Eye (tissue), 1 donor: ENCODE measurements at places on chromosomes 1 and 21.

DNA sequence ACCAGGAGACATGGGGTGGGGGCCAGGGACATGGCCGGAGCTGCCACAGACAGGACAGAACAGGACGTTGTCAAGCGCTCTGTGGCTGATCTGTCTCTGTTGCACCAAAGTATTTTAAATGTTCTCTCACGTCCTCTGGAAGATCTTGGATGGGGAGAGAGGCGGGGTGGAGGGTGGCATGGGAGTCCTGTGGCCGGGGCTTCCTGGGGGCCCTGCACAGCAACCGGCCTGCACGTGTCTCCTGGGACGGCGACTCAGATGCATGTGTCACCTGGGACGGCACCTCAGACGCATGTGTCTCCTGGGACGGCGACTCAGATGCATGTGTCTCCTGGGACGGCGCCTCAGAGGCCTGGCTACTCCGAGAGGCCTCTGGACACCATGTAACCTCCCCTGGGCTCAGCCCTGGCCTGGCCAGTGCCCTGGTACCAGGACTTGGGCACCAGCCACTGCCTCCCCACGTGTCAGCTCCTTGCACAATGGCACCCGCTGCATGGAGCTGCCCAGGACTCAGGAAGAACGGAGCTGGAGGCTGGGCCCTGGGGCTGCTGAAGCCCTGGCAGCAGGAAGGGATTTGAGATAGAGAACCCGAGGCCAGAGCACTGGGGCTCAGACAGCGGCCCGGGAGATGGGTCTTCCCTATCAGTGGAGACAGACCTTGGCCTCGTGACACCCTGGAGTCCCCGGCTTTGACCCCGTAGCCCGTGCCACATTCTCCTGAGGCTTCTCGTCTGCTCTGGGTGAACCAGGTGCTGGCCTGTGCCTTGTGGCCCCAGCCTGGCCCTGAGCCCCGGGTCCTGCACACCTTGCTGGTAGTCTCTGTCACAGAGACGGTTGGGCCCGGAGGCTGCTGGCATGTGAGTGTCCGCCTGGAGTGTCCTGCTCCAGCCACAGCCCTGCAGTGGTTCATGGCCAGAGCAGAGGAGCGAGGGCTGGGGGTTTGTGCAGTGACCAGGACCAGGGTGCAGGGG lies 14.7 kb upstream of the SLC19A1 start:
- DNase-seq, result no peak

- DNase-seq, result no peak
These were observed 131.2 kb upstream of the UBE2U start for GRCh38 chr1:64072089-64072793.

DNA sequence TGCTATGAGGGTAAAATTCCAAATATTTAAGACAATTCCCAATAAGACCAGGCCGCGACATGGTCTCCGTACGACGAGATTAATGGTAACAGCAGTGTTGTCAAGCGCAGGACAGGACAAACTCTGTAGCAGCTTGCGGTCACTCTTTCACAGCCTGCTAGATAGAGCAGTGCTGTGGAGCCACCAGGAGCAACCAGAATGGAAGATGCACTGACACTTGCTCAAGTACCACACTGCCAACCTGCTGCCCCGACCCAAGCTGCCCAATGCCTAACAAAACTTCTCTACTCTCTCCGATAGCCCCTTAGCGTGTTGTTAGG lies 636 bp downstream of the WARS2 start:
- DNase-seq, result no peak

GRCh38 chr21:26946744-26947446 lies 20.0 kb downstream of the ADAMTS5 start:
- no peak for DNase-seq

- DNase-seq, result no peak
These were observed 882.6 kb downstream of the LTN1 start for GRCh38 chr21:28110074-28110473.

DNA sequence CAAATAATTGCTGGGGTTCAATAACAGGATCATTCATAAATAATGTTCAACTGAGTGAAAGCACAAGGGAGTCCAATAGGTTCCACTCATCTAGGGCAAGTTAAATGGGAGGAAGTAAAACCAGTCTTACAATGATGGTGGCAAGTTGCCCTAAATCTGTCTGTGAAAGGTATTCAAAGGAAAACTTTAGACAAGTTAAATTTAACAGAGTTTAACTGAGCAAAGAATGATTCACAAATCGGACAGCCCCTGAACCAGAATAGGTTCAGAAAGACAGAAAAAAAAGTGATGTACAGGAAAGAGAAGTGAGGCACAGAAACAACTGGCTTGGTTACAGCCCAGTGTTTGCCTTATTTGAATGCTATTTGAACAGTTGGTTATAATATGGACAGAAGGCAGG lies 183.5 kb upstream of the ADGRL4 start:
- DNase-seq, result no peak

DNA sequence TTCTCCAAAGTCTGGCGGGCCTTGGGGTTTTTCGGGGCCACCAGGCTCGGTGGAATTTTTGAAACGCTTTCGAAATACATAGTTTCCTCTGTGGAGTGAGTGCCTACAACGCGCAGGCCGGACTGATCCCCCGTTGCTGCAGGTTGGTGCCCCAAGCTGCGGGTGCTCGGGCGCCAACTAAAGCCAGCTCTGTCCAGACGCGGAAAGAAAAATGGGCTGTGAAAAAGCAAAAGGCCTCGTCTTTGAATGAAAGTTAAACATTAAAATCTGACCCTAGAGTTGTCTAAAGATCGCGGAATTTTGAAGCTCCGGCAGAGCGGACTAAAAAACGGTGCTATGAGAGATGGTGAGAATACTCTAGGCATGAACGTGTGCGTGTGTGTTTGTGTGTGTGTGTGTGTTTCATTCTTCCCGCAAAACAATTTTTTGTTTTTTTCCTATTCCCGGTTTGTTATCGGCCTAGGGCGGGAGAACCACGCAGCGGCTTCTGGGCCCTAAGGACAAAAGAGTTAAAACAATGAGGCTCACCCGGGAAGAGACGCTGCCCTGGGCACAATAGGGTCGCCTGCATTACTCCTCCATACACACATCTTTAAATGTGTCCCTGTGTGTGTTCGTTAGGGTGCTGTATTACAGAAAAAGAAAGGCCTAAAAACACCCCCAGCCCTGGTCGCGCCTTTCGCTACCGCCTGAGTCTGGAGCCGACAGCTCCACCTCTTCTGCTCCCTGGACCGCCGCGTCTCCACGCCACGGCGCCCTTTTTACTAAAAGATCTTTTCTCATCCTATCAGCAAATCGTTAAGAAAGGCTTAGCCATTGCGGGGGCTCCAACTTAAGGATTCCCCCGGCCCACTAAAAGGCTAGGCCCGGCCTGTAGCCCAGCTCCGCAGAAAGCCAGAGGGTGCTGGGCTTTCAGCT lies 3.2 kb downstream of the TBX15 start:
- DNase-seq, result peak; percentile 79

GRCh38 chr1:97352936-97353382 lies 567.9 kb downstream of the DPYD start:
- no peak for DNase-seq

- no peak for DNase-seq
These were observed 122.7 kb downstream of the VAV3 start for GRCh38 chr1:107842241-107842640.

- peak; percentile 35 for DNase-seq
These were observed 26.2 kb downstream of the SLC44A3 start for GRCh38 chr1:94846308-94846707.

- DNase-seq, result no peak
These were observed 21.6 kb downstream of the LAMB3 start for GRCh38 chr1:209630383-209631225.

DNA sequence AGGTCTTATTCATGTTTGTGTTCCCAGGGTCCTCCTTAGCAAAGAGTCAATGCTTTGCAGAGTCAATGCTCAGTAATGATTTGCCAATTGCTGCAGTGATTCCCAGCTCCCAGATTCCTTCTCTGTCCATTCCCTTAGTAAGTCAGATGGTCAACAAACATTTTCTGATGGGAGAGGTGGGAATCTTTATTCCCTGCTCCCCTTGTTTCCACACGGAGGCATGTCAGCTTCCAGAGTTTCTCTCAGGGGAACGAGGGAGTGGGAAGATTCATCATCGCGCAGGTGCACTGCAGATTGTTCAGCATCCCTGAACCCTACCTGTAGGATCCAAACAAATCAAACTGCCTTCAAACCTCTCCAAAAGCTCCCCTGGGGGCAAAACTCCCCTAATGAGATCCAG lies 7.5 kb upstream of the AHDC1 start:
- DNase-seq, result no peak

- peak; percentile 81 for DNase-seq
These were observed 8.6 kb downstream of the FMOD start for GRCh38 chr1:203342192-203342940.

DNA sequence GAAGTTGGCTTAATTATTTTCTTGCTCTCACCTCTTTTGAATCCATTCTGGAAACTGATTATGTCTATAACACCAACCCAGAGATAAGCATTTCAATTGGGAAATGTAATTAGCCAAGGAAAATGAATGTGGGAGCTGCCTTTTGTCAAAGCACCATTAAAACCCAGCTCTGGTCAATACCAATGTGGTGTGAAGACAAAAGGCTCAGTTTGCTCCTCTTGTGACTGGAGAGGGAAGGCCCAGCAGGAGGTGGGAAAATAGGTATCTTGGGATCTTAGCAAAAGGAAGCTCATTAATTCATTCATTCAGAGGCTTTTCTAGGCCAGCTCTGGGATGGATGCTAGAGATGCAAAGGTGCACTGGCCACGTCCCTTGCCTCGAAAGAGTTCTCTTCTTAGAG lies 75.0 kb upstream of the SELENON start:
- no peak for DNase-seq

DNA sequence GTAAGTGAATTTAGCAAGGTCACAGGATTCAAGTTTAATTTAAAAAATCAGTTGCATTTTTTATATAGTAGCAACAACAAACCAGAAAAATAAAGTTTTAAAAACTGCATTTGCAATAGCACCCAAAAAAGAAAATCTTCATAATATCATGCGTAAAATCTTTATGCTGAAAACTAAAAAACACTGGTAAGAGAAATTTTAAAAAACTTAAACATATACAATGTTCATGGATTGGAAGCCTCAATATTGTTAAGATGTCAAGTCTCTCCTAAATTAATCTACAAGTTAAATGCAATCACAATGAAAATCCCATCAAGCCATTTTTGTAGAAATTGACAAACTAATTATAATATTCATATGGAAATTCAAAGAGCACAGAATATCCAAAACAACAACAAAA lies 65.6 kb downstream of the ENAH start:
- DNase-seq, result no peak

DNA sequence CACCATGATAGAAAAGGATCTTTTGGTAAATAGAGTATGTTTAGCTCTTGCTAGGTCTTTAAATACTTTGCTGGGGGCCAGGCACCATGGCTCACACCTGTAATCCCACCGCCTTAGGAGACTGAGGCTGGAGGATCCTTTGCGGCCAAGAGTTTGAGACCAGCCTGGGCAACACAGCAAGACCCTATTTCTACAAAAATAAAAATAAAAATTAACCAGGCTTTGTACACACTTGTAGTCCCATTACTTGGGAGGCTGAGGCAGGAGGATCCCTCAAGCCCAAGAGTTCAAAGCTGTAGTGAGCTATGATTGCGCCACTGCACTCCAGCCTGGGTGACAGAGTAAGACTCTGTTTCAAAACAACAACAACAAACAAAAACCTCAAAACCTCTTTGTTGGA lies 1.1 kb upstream of the KCNE2 start:
- DNase-seq, result no peak

DNA sequence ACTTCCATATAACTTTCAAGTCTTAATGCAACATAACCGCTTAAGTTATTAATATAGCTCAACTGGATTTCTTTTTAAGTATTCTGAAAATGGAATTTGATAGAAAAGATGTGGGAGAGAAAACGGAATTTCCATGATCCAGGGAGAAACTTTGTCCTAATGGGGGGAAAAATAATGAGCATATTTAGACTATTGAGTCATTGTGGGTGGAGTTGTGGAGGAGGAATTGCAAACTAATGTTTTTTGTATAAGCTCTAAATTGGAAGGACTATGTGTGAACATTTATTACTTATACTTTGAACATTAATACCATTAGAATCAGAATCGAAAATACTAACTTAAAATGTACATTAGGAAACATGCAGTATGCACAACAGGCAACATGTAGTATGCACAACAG lies 159.9 kb upstream of the NEGR1 start:
- no peak for DNase-seq

- DNase-seq, result peak; percentile 31
These were observed 3.4 kb downstream of the SLC26A9 start for GRCh38 chr1:205939690-205940330.

DNA sequence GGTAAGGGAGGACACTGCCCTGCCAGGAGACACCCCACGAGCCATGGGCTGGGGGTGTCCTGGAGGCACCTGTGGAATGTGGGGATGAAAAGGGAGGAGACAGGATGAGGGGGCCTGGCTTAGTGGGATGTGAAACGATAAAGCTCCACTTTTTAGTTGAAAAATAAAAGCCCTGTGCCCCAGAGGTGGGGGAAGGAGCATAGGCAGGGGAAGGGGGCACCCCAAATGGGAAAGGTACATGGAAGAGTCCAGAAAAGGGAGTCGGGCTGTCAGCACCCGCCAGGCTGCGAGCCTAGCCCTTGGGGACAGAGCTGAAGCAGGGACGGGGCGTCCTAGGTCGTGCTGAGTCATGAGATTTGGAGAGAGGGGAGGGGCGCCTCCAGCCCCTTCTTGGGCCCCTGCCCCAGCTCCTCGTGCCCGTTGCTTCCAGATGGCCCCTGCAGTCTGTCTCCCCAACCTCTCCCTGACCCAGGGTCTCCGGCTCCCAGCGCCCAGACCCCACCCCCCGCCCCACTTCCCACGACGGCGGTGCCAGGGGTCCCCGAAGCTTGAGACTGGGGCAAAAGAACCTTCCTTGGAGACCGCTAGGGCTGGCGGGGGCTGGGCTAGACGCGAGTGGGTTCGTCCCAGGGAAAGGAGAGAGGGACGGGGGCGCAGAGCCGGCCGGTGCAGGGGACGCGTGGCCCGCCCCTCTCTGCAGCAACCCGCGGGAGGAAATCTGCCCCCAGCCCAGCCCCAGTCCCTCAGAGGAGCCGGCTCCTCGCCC lies 795 bp downstream of the SYT2 start:
- peak; percentile 49 for DNase-seq
